ENCODE measurements at places on chromosomes 1 and 21.
A peak's percentile ranks its signal among the peaks of the same experiment; 100 is the strongest.

DNA sequence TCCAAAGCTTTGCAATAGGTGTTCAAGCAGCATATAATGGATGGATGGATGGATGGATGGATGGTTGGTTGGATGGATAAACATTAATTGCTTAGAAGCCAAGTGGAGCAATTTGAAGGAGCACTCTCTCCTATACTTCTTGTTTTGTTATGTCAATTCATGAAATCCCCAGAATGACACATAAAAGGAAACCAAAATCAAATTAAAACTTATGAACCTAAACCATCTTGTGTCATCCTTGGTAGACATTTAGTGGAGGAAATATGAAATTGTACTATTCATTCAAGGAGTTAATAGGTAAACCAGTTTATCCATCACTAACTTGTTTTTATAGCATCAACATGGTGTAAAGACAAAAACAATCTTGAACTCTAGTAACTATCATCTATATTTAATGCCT lies 122.5 kb downstream of the NR5A2 start:
- no peak for DNase-seq

DNA sequence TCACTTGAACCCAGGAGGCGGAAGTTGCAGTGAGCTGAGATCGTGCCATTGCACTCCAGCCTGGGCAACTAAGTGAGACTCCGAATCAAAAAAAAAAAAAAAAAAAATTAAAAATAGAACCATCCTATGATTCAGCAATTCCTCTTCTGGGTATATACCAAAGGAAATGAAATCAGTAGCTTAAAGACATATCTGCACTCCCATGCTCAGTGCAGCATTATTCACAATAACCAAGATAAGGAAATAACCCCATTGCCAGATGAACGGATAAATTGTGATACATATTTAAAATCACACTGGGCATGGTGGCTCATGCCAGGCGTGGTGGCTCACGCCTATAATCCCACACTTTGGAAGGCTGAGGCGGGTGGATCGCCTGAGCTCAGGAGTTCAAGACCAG lies 23.8 kb downstream of the ALDH9A1 start:
- DNase-seq, result no peak

DNA sequence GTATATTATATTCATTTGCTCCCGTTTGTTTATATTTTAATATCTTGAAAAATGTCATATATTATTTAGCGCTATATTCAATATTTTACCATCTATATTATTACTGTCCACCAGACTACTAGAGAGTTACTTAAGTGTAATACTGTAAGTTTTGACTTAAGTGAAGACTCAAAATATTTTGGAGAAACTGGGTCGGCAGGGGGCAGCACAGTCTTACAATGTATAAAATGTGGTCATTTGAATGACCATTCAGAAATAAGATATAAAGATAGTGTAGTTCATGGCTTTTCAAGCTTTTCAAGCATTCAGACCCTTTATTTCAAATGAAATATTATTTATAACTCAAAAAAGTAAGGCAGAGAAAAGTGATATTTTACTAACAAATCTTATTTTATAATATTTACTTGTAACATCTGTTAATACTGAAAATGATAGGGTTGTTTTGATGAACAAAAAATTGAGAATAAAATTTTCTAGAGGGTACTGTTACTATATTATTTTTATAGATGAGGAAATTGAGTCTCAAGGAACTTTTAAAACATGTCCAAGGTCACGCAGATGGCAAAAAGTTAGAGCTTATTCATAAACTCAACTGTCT lies 89.0 kb upstream of the SERTAD4 start:
- peak; percentile 64 for DNase-seq

GRCh38 chr1:204716660-204717059 lies 31.1 kb upstream of the LRRN2 start:
- no peak for DNase-seq

DNA sequence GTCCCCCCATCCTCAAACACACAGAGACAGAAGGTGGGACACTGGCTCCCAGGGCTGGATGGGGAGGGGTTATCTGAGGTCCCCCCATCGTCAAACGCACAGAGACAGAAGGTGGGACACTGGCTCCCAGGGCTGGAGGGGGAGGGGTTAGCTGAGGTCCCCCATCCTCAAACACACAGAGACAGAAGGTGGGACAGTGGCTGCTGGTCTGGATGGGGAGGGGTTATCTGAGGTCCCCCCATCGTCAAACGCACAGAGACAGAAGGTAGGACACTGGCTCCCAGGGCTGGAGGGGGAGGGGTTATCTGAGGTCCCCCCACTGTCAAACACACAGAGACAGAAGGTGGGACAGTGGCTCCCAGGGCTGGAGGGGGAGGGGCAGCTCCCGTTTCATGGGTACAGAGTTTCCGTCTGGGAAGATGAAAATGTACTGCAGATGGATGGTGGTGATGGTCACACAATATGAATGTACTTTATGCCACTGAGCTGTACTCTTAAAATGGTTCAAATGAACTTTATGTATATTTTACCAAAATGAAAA lies 69.2 kb downstream of the SCCPDH start:
- DNase-seq, result no peak

- no peak for DNase-seq
These were observed 5.2 kb downstream of the COQ8A start for GRCh38 chr1:226945106-226945857.

- no peak for DNase-seq
These were observed 472.7 kb downstream of the PTPRU start for GRCh38 chr1:29708796-29709703.

DNA sequence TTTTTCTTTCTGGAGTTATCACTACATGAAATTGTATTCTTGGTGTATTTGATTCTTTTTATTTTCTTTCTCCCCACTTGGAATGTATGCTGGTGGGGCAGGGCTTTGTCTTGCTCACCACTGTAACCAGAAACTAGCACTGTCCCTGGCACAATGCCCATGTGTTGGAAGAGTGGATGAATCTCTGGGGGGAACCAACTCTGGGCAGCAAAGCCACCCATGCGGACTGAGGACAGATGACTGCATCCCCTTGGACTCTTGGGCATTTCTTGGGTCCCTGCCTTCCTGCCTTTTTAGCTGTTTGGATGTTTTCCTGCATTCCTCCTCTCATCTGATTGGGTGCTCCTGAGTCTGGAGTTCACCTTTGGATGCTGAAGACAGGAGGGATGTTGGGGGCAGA lies 6.1 kb downstream of the CYP4B1 start:
- no peak for DNase-seq

GRCh38 chr1:8016210-8016894 lies 9.8 kb downstream of the ERRFI1 start:
- DNase-seq, result no peak

- DNase-seq, result peak; percentile 49
These were observed 3.7 kb downstream of the TCHH start for GRCh38 chr1:152111515-152111968.

DNA sequence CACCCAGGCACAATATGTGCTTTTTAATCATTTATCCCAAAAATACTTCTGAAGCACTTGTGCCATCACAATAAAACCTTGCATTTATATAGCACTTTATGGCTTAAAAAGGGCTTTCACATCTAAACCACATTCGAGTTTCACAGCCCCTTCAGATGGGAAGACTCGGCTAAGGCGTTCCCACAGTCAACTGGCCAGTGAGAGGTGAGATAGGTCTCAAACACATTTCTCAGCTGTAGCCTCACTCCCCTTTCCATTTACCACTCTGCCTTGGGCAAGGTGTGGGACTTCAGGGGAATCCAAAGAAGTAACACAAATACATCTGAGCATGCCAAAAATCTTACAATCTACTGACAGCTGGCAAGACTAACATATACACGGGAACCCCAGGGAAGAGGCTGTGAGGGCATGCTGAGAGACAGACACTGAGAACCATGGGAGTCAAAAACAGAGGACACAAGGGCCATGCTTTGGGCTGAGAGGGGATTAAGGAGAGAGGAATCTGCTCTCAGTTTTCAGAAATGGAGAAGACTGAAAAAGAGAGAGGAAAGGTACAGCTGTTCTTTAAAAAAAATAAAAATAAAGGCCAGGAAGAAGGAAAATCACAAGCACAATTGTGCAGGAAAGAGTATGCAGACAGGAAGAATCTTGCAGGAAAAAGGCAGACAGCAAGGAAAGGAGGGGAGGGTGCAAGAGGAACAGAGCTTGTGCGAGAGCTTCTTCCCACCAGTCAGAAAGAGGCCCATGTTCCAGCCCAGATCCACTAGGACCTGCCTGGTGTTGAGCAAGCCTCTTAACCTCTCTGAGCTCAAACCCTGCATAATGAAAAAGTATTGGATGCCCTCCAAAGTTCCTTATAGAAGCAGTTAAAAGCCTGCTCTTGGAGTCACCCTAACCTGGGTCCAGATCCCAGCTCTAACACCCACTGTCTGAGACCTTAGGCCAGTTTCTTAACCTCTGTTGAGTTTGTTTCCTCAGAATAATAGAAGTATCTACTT lies 73.5 kb downstream of the JAK1 start:
- DNase-seq, result no peak

DNA sequence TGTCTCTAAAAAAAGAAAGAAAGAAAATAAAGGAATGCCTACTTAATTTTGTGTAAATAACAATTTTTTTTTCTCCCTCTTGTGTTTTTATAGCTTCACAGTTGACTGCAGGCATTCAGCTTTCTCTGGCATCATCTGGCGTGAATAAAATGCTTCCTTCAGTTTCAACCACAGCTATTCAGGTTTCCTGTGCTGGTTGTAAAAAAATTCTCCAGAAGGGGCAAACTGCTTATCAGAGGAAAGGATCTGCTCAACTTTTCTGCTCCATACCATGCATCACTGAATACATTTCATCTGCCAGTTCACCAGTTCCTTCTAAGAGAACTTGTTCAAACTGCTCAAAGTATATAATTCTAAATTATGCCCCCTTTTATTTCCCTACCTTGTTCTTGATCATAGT lies 18.0 kb downstream of the ZMYM1 start:
- DNase-seq, result no peak

DNA sequence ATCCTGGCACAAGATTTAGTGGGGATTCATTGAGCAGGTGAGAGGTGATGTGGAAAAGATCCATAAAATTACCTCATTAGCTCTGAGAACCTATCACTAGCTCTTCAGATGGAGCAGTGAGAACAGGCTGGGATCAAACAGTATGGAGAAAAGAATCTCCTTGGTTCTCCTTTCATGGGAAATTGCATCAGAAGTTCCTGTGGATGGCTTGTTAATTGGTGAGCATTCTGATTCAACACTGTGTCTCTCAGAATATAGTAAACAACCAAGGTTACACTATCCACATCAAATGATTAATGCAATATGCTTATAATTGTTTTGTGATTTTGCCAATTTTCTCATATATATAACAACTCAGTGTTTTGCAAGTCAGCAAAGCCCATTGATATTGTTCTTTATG lies 8.3 kb upstream of the CD55 start:
- DNase-seq, result no peak

DNA sequence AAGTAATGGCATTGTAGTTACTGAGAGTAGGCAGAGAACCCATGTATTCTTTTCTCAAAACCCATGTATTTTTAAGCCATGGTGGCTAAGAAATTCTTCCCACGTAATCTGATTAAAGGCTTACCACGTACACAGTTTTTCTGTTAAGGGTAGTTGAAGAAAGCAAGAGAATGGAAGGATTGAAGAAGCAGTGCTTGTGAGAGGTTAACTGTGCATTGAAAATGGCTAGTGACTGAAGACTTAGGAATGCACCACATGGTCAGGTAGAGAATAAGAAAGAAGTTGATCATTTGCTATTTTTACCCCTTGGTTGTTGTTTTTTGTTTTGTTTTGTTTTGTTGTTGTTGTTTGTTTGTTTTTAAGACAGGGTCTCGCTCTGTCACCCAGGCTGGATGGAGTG lies 178.9 kb upstream of the SNX7 start:
- no peak for DNase-seq

DNA sequence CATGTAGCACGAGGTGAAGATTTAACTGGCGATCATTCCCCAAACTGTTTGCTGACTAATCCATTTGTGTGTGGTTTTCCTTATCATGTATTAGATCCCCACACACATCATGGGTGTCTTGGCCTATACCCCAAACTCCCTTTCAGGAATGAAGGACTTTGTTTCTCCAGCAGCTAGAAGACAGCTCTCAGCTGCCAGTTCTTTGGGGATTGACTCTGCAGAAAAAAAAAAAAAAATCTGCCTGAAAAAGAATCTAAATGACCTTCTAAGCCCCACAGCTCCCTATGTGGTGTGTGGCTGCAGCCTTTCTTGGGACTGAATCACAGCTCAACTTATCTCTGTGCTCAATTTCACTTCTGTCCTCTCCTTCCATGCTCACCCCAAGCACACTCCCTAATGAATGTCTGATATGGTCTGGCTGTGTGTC lies 256.3 kb upstream of the DUSP10 start:
- no peak for DNase-seq

DNA sequence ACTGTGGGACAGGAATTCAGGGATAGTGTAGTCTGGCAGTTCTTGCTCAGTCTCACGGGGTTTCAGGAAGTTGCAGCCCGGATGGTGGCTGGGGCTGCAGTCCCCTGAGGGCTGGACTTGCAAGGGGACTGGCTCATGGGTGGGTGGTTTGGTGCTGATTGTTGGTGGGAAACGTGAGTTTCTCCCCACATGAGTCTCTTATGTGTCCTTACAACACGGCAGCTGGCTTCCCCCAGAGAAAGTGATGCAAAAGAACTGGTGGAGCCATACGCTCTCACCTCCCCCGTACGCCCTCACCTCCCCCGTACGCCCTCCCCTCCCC lies 64.9 kb downstream of the EVA1C start:
- no peak for DNase-seq

GRCh38 chr1:111801071-111801850 lies 45.6 kb downstream of the DDX20 start:
- no peak for DNase-seq

- no peak for DNase-seq
These were observed 6.8 kb downstream of the SPRR5 start for GRCh38 chr1:152953761-152954160.

- no peak for DNase-seq
These were observed 17.2 kb downstream of the SPOCD1 start for GRCh38 chr1:31798433-31799195.

GRCh38 chr1:96598416-96599168 lies 123.0 kb upstream of the PTBP2 start:
- DNase-seq, result no peak

GRCh38 chr1:109479311-109479710 lies 4.4 kb upstream of the ATXN7L2 start:
- no peak for DNase-seq

DNA sequence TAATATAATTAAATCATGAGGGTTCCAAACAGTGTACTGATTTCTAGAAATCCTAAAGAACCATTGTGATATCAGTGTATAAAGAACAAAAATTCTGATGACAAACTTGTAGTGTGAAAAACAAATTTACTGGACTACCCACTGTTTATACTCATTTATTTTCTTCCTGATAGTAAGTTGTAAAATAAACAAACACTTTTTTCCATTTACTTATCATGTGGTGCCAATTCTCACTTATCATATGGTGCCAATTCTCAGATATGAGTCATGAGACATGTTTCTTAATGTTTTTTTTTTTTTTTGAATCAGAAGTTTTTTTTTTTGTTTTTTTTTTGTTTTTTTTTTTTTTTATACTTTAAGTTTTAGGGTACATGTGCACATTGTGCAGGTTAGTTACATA lies 137.7 kb downstream of the LEPR start:
- DNase-seq, result no peak

- DNase-seq, result no peak
These were observed 166.1 kb downstream of the PDE4B start for GRCh38 chr1:65958561-65959350.
